ENCODE measurements at places on chromosomes 4 and X.

DNA sequence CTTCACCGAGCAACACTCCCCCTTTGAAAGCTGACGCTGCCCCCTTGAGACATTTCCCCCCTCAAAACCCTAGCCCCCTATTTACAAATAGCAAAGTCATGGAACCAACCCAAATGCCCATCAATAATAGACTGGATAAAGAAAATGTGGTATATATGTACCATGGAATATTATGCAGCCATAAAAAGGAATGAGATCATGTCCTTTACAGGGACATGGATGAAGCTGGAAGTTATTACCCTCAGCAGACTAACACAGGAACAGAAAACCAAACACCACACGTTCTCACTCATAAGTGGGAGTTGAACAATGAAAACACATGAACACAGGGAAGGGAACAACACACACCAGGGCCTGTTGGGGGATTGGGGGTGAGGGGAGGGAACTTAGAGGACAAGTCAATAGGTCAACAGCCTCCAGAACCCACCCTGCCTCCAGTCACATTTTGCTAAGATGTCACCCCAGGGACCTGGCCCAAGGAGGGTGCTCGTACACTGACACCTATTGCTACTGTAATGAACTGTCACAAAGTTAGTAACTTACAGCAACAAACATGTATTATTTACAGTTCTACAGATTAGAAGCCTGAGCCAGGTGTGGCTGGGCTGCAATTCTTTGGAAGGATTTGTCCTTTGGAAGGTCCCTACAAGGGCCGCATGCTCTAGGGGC, 20.6 kb downstream of the SCD5 start:
- DNase-seq = no peak

DNA sequence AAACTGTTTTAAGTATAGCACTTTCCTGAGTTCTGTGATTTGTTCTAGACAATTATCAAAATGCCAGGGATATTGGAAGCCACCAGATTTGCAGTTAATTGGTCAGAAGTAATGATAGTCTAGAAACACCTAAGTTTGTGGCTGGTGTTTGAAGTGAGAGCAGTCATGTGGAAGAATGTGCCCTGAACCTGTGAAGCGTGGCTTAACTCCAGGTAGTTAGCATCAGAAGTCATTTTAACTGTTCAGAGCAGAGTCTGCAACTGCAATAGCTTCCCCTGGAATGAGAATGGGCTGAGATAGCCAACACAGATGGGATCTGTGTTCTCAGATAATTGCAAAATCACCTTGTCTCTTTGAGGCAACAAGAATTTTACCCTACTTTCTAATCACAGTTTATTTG, 255.1 kb upstream of the GK2 start:
- no peak for DNase-seq

DNA sequence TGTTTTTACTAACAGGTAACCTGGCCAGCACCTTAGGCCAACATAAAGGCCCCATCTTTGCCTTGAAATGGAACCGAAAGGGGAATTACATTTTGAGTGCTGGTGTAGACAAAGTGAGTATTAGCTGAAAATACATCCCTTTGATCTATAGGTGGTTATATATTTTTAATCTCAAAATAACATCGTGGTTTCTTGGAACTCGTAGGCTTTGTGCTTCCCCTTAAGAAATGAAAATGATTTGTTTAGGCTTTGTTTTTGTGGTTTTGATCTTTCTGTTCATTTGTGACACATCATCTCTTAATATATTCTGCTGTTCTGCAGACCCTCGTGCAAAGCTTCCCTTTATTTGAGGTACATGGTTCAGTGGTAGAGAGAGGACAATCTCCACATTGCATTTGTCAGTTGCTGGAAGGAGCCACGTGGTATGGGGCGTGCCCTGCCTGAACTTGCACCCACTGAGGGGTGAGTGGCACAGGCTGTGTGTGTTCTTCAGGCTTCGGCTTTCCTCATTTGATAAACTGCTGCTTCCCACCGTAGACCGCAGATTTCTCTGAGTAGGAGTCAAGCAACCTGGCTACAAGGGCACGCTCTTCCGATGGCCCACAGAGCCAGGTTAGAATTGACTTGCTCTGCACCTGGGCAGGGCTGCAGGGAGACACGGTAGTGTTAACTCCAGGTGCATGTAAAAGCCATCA, 72.2 kb downstream of the GPR143 start:
- DNase-seq = no peak

DNA sequence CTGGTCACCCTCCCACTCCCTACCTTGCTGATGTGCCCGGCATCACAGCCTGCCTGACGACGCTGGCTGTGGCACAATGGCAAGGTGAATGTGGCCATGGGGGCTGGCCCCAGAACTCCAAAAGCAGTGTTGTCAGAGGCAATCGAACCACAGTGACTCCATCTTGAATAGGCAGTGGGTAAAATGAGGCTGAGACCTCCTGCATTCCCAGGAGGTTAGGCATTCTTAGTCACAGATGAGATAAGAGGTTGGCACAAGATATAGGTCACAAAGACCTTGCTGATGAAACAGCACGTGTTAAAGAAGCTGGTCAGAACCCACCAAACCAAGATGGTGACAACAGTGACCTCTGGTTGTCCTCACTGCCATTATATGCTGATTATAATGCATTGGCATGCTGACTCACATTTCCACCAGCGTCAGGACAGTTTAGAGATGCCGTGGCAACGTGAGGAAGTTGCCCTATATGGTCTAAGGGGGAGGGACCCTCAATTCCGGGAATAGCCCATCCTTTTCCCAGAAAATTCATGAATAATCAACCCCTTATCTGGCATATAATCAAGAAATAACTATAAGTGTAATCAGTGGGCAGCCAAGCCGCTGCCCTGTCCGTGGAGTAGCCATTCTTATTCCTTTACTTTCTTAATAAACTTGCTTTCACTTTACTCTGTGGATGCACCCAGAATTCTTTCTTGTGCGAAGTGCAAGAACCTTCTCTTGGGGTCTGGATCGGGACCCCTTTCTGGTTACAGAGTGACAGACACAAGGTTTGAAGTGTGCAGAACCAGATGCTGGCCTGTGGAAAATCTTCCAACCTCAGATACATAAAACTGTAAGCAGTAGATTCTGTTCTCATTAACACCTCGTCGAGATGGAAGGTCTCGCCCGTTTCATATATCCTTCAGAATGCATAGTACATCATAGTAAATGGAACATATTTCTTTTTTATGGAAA, 26.8 kb upstream of the CLDN24 start:
- no peak for DNase-seq

DNA sequence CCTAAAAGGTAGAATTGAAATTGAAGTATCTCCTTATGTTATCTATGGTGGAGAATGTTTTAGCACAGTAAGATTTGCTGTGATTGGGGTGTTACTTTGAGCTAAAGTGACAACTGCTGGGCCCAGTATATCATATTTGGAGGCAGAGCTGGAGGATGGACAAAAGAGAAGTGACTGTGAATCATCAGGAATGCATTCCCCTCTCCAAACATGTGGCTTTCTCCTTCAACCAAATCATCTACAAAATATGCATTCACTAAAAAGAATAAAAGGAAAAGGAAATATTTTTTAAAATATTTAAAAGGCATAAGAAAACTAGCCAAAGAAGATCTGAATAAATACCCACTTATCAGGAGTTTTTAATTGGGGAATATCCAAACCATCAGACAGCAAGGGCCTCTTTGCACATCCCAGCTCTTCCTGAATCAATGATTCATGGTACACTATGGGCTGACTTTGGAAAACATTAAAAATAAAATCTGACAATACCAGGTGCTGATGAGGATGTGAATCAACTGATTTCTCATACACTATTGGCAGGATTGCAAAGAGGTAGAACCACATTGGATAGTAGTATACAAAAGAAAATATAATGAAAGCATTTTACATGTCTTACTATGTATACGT, 671.7 kb upstream of the NR3C2 start:
- DNase-seq = no peak
